ENCODE measurements at places on chromosomes 4 and X.

DNA sequence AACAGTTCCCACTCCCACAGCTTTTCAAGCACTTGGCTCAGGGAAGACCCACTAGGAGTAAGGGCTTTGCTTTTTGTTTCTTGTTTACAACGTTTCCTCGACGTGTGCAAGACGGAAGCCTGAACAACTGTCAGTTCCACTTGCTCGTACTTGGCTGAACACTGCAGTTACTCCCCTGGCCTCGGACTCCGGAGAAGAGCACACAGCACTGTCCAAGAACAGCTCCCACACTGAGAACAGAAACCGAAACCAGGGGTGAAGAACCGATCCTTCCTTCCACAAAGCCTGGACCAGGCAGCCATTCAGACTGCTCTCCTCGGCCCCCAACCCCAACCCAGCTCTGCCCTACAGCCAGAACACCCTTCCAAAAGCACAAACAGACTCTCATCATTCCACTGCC lies 25.5 kb downstream of the IRF2 start:
- DNase-seq = no peak

- no peak for DNase-seq
Observed at GRCh38 chr4:33072298-33073089, 2352.3 kb downstream of the PCDH7 start.

DNA sequence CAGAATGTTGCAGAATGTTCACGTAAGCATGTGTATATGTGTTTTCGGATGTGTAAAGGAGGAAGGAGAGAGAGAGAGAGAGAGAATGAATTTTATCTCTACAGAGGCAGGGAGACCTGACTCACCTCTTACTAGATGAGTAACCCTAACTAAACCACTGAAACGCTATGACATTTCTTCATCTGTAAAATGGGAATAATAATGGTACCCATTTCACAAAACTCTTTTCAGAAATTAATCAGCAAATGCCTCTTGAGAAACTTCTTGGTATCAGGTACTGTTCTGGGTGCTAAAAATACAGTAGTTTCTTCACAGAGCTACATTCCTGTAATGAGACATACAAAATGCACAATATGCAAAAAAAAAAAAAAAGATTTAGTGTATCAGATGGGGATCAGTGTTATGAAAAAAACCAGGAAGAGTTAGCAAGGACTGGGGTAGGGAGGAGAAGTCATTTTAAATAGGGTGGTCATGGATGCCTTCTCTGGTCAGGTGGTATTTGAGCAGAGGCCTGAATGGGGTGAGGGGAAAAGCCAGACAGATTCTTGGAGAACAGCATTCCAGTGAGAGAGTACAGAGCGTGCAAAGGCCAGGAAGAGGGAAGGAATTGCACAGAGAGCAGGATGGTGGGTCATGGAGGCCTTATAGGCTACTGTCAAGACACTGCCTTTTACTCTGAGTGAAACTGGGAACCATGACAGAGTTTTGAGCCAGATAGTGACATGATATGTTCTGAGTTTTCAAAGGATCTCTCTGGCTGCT lies 84.9 kb upstream of the SPANXB1 start:
- no peak for DNase-seq

GRCh38 chr4:14149176-14150053 lies 521.9 kb upstream of the BOD1L1 start:
- no peak for DNase-seq

- no peak for DNase-seq
Observed at GRCh38 chr4:74590476-74590875, 145.5 kb downstream of the AREG start.

DNA sequence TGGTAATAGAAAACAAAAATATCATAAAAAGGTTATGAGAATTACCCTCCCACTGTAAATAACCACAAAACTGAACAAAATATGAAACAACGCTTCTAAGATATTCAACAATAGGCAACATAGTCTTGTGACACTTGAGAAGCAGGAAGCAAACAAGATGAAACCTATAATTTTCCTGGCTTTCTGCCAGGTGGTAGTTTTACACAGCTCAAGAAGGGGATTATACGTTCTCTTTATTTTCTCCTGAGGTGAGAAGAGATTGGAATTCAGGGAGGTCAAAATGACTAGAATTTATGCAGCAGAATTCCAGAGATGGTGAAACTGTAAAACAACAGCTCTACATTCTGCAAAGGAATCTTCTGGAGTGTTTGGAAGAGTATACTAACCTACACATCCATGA lies 186.0 kb downstream of the HHIP start:
- DNase-seq = no peak

DNA sequence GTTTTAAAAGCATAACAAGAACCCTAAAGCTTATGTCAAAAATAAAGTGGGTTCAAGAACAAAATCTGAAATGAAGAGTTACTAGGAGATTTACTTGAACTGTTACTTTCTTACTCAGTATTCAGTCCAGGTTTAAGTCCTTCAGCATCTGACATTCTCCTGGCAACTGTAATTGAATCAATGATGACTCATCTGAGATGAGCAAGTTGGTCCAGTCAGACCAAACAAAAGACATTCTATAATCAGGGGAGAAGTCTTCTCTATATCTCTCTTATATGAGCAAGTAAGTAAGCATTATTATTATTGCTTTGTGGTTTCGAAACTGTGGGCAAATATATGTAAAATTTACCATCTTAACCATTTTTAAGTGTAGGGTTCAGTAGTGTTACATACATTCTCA lies 34.6 kb downstream of the MAP9 start:
- no peak for DNase-seq

DNA sequence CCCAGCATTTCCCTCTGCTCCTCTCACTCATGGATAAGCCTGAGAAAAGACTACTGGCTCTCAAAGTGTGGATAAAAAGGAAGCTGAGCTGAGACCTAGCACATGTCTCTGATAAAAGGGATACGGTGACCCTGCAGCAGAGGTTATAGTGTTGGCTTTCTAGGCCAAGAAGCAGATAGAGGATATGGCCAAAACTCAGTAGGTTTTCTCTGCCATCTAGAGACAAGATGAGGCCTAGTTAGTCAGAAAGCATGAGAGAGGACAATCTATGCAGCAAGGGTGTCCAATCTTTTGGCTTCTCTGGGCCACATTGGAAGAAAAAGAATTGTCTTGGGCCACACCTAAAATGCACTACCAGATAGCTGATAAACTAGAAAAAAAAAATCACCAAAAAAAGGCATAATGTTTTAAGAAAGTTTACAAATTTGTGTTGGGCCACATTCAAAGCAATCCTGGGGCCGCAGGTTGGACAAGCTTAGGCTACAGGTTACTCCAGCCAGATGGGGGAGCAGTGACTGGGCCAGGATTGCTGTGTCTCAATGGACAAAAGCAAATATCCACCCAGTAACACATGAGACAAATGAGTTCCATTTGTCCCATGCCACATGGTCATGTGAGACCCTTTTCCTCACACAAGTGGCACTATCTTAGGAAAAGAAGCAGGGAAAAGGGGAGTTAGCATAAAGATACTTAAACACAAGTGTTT lies 411.4 kb downstream of the INPP4B start:
- no peak for DNase-seq

DNA sequence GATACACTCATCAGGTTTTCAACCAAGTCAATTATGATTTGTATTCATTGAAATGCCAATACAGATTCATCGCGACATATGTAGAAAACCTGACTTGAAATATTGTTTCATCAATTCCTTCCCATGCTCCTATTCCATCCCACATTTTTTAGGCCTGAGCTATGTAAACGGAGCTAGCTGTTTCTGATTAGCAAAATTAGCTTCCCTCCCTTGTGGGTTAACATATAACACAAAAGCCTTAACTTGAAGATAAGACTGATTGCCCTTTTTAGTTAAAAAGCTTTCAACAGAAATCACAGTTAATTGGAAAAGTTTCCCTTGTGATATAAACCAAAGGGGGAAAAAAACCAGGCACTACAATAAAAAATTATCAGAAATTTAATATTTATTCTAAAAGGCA lies 32.8 kb upstream of the DCLK2 start:
- DNase-seq = no peak

DNA sequence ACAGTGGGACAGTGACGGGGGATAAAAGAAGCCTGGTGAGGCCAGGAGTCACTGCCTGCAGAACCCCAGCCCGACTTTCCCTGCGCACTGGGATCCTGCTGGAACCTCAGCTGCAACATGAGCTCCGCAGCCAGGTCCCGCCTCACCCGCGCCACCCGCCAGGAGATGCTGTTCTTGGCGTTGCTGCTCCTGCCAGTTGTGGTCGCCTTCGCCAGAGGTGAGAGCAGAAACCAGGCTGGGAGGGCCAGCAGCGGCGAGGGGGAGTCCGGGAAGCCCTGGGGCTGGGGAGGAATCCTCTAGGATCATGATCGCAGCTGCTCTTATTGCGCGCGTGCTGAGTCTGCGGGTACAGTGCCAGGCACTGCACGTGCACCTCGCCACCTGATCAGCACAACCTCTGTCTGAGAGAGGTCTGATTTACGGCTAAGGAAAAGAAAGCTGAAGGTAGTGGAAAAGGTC lies at the start of gene PF4V1:
Gene PF4V1, plus strand, starts transcription at position 51 of the 459 bp plus-strand sequence. Its CDS starts 67 bp downstream, at position 118.
- no peak for DNase-seq

DNA sequence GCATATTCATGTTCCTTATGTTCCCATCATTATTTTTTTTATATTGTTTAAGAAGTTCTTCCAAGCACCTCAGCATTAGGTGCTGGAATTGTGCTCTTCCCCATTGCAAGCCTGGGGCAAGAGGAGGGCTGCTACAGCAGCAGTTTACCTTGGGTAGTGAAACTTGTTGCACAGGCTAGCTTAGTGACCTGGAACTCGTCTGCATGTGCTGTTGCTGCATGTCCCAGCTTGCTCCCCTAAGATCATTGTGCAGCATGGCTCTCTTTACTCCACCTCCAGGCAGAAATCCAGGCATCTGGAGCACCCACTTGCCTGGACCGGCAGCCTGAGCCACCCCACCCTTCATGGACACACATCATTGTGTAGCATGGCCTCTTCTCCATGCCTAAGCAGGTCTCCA lies 776.0 kb downstream of the GLUD2 start:
- no peak for DNase-seq

- no peak for DNase-seq
Observed at GRCh38 chr4:32519060-32519459, 1798.9 kb downstream of the PCDH7 start.

- DNase-seq = no peak
Observed at GRCh38 chrX:108735091-108735678, 1.2 kb downstream of the IRS4 start.

GRCh38 chrX:16826207-16826606 lies 39.9 kb downstream of the TXLNG start:
- DNase-seq = no peak

- no peak for DNase-seq
Observed at GRCh38 chr4:139175646-139176301, 1.2 kb downstream of the ELF2 start.

GRCh38 chr4:43163101-43163792 lies 270.7 kb downstream of the GRXCR1 start:
- no peak for DNase-seq

DNA sequence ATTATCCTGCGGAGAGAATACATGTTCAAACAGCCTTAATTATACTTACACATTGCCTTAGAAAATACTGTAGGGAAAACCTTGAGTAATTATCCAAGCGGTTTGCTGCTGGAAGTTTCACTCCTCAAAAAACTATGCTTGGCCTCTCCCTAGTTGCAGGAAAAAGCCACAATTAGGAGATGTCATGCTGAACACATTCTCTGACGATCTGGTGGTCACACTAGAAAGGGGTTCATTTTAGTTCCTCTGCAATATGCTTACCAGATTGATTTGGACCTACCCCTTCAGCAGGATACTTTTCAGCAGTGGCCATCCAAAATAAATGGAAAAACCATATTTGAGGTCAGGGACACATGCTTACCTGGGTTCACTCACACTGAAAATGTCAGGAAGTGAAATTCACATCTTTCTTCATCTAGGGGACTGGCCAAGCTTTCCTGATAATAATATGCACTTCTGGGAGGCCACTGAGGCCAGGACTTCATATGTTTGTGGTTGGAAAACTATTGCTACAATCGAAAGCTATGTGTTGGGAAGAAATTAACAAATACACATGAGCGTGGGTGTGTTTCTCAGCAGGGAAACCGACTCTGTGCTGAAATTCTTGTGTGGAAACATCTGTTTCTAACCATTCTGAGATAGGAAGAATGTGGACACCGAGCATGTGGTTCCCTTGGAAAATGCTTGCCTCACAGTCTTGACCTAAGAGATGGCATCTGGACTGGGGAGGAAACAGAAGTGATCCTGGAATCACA lies 68.8 kb downstream of the ATXN3L start:
- no peak for DNase-seq

GRCh38 chrX:84760560-84760959 lies 243.1 kb upstream of the APOOL start:
- no peak for DNase-seq

GRCh38 chr4:5238173-5238572 lies 186.9 kb downstream of the STK32B start:
- DNase-seq = no peak

- no peak for DNase-seq
Observed at GRCh38 chr4:55411621-55412020, 15.9 kb downstream of the TMEM165 start.

- DNase-seq = no peak
Observed at GRCh38 chrX:22097012-22097694, 65.0 kb downstream of the PHEX start.

- DNase-seq = no peak
Observed at GRCh38 chrX:31440546-31440945, 368.7 kb upstream of the FTHL17 start.

- no peak for DNase-seq
Observed at GRCh38 chr4:114527637-114528036, 71.0 kb upstream of the UGT8 start.

DNA sequence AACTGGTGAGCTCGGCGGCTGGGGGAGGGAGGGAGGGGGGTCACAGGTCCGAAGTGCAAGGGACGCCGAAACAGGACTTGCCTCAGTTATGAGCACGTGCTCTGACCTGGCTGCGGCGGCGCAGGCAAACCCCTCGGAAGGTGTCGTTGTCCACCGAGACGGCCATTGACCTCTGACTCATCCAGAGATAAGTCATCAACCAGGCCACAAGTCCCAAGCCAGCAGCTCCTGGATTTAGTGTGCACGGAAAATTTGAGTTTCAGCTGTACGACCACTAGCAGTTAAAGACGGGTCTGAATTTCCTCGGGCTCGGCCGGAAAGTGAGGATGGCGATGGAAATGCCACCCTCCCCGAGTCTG lies 674 bp downstream of the SH3D19 start:
- no peak for DNase-seq

- no peak for DNase-seq
Observed at GRCh38 chr4:136750897-136751296, 781.4 kb downstream of the PCDH18 start.

DNA sequence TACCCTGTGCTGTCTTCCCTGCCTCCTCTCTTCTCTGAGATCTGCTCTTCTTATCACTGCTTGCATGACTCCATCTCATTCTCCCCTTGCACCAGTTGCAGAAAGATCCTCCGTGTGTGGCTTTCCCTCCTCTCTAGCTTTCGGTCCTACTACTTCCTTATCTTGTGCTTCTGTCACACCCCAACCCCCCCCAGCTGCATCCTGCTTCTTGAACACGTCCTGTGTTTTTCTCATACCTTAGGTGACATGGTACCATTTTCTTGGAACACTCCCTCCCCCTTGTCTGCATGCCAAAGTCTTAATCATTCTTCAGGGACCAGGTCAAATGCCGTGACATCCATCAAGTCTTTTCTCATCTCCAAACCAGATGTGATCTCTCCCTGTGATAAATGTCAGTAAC lies 46.4 kb downstream of the FHL1 start:
- DNase-seq = no peak
